ENCODE measurements at places on chromosomes 16 and 17. TPM values are rescaled to one million over a fixed set of nuclear protein-coding genes. Genes with fewer than 3 reads are reported as not detected.

- DNase-seq: no peak
Observed at GRCh38 chr16:3655396-3656159, 1.1 kb downstream of the DNASE1 start.

DNA sequence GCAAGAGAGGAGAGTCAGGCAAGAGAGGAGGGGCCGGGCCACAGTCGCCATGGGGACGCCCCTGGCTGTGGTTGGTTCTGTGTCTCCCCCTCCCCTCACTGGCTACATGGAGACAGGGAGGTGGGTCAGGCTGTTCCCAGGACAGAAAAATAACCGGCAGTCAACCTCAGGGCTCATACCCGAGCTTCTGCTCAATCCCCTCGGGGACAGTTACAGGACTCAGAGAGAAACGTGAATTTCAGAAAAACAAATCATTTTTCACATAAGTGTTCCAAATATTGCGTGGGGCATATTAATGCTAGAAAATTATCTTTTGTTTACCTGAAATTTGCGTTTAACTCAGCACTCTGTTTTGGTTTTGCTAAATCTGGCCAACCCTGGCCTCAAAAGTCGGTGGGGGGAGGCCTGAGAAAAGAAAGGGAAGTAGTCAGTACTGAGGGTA lies 22.2 kb upstream of the CPSF4L start:
- DNase-seq: no peak

DNA sequence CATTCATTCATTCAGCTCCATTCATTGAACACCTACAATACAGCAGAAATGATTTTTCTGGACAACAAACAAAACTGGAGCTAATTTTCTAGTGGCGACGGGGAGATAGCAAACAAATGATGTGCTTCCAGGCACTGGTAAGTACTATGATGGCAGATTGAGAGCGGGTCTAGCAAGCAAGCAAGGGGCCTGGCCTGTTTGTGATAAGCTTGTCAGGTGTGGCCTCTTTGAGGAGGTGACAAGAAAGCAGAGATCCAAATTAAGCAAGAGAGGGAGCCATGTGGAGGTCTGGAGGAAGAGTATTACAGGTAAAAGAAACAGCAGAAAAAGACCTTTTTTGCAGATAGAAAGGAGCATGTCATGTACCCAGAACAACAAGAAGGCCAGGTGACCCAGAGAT lies 216.1 kb upstream of the CPHXL start:
- no peak for DNase-seq

GRCh38 chr17:13030056-13030455 lies 12.2 kb upstream of the ELAC2 start:
- DNase-seq: no peak

Gene MYH3
- total RNA-seq: 0.83 TPM

- no peak for DNase-seq
Observed at GRCh38 chr16:77300256-77300655, 101.0 kb downstream of the SYCE1L start.

Gene NETO2
- total RNA-seq: 1.4 TPM

DNA sequence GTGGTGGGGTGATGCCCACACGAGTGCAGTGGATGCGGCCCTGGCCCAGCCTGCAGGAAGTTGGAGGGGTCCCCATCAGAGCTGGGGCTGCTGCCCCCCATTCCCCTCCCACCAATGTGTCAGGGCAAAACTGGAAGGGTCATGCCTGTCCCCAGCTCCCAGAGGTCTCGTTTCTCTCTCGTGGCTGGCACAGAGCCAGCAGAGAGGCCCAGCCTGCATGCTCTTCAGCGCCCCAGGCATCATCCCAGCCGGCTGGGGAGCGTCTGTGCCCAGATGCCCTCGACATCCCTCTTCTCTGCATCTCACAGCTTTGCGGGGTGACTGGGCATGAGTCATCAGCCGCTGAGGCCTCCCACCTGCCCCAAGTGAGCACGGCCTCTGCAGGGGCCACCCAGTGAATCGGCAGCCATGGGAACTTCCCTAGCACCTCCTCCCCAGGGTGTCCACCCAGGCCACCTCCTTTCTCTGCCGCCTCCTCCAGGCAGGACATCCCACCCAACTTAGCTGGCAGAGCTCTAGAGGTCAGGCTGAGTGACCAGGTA lies 9.8 kb upstream of the CSNK1D start:
- no peak for DNase-seq

Gene CCP110
- total RNA-seq: 14.7 TPM

DNA sequence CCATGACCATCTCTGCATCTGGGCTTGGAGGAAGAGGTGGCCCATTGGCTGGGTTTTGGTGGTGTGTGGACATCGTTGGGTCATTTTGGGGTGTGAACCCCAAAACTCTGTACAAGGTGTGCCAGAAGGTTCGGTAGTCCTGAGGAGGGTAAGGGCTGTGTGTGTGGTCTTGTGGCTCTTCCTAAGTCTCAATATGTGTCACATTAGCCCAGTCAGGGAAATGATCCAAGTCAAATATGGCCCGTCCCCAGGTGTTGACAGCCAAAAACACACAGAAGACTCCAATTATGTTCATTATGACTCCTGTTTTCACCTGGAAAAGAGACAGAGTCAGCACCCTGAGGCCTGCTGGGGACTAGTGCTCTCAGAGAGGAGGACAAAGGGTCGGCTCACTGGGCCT lies 27.1 kb downstream of the SLC13A5 start:
- no peak for DNase-seq

Gene INO80E
- total RNA-seq: 58.1 TPM

GRCh38 chr16:86949630-86950029 lies 367.6 kb downstream of the C16orf95 start:
- DNase-seq: no peak

Gene CCL3
- total RNA-seq: not detected

DNA sequence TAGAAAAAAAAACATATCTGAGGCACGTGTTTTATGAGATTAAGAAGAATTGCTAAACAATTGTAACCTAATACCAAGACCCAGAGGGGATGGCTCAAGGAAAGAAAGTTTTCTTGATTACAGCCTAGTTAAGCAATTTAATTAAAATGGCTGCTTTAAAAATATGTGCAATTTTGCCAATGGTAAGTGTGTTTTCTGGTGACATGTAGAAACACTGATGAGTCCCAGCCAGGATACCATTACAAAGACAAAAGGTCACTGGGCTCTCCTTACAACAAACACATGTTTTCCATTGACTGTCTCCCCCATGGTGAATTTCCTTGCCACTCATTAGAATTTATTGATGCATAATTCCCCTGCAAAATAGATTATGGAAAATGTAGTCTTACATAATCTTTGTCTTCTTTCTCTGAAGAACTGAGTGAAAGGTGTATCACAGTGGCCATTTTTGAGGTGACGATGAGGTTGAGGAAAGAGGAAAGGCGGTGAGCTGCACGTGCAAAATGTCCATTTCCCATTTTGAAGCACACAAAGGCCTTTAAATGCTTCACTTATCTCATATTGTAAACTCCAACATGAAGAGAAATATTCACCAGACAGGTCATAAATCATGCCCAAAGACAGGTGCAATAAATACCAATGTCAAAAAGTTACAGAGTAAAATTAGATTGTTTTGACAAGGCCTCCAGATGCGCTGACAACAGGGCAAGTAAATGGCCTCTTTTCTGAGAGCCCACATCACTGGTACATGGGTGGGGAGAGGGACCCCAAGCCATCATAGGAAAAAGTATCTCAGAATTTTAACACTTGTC lies 696.9 kb downstream of the KCNJ2 start:
- DNase-seq: no peak

GRCh38 chr16:82302042-82302727 lies 132.2 kb upstream of the MPHOSPH6 start:
- no peak for DNase-seq

Gene ZNF423
- total RNA-seq: 9.1 TPM

DNA sequence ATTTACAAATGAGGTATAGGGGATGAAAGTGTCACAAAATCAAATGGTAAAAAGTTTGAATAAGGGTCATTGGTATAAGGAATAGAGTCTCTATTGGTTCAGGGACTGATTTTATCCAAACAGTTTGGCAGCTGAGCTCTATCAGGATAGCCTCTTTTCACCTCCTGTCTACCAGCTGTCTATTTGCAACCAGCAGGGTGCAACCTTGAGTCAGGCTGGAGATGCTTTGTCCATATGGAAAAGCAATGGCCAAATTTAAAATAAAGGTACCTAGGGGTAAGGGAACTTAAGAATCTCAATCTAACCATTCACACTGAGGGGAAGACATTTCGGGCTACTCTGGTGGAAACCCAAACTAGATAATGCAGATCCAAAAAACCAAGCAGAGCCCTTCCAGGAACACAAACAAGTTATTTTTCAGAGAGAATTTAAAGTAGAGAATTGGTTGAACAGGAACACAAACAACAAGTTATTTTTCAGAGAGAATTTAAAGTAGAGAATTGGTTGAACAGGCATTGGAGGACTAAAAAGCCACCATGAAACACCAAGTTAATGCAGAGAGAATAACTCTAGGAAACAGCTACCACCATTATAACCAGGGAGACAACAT lies 12.6 kb upstream of the CA10 start:
- no peak for DNase-seq

- no peak for DNase-seq
Observed at GRCh38 chr16:27364493-27365141, 37.4 kb upstream of the IL21R start.

Gene KRT9
- total RNA-seq: not detected

Gene C17orf58
- total RNA-seq: 15.0 TPM

- DNase-seq: no peak
Observed at GRCh38 chr16:86786994-86787393, 208.6 kb downstream of the FOXL1 start.

Measured in esophagus muscularis mucosa (tissue), 4 donors.